ENCODE measurements at places on chromosomes 5 and 9. TPM values are rescaled to one million over a fixed set of nuclear protein-coding genes. Genes with fewer than 3 reads are reported as not detected.

DNA sequence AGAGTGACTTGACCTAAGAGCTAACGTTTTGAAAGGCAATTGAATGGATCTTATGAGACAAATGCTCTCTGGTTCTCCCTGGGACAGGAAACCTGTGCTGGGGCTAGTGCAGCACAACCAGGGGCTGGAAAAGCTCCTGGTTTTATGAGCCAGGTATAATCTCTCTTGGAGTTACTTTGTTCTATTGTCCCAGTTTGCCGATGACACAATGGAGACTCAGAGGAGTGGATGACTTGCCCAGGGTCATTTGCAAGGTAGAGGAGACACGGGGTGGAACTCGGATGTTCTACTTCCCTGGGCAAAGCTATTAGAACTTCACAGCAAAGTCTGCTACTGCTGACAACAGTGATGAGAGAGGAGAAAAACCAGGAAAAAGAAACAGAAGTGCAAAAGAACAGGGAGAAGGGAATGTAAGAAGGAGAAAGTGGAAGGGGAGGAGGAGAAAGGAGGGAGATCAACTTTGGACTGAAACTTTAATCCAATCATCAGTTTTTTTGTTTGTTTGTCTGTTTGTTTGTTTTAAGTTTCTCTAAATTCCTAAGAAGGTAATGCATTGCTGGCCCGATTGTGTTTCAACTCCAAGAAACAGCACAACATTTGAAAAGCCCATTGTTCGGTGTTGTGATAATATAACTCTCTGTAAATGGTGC is 7.4 kb upstream of the GSN start:
- DNase-seq = no peak

- DNase-seq = peak; percentile 82
Measured at GRCh38 chr5:143108498-143109128, 294.9 kb downstream of the NR3C1 start.

DNA sequence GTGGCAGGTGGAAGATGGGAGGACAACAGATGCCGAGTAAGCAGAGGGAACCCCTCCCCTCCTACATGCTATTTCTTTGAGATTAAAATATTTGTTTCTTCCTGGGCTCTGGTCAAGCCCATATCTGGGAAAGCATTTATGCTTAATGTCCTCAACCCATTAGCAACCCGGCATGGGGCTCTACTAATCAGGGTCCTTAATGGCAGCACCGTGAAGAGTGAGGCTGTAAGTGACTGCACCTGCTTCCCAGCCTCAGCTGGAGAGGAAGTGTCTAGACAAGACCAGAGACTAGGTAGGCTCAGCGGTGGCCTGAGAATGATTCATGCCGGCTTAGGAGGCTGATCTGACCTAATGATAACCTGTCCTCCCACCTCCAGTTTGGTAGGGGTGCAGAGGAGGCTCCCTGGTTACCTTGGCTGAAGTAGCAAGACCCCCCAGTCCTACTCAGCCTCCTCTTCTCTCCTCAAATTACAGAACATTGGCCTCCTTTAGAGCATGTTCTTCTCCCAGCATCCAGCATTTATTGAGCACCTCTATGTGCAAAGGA is 61.3 kb upstream of the HSPA9 start:
- DNase-seq = no peak

GRCh38 chr5:72633649-72634048 is 126.4 kb upstream of the ZNF366 start:
- DNase-seq = peak; percentile 70

DNA sequence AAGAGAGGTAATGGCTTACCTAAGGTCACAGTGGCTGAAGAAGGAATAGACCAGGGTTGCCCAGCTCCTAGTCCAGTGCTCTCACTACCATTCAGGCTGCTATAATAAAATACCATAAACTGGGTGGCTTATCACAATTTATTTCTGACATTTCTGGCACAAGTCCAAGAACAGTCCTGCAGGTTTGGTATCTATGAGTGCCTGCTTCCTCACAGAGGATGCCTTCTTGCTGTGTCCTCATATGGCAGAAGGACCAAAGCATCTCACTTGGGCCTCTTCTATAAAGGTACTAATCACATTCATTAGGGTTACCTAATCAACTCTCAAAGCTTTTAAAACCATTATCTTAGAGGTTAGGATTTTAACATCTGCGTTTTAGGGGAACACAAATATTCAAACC is 17.2 kb downstream of the STARD4 start:
- DNase-seq = no peak

GRCh38 chr5:100828071-100828897 is 74.8 kb downstream of the ST8SIA4 start:
- DNase-seq = peak; percentile 34

DNA sequence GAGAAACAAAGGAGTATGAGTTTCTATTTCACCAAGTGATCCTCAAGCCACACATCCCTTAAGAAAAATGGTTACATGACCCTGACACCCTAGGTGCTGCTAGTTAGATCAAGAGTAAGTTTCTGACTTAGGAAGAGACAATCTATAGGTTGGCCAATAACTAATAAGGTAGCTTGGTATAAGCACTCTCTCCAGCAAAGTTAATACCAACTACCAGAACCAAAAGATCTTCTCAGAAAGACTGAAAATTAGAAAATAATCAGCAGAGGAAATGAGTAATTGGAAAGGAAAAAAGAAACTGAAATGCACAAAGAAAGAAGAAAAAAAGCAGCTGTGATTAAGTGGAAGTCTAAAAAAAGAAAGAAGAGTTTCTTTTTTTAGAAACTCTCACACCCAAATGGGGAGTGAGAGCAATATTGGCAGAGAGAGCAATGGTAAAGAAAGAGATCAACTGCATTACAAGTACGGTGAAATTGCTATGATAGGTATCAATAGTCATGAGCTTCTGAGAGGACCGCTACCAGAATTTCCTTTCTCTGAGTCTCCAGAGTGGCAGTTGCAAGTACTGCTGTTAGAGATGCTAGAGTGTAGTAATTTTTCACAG is 195.5 kb downstream of the TMEM167A start:
- DNase-seq = no peak

GRCh38 chr5:126683912-126684311 is 83.2 kb downstream of the PHAX start:
- DNase-seq = no peak

The ZDHHC21 gene
- total RNA-seq = 20.7 TPM

DNA sequence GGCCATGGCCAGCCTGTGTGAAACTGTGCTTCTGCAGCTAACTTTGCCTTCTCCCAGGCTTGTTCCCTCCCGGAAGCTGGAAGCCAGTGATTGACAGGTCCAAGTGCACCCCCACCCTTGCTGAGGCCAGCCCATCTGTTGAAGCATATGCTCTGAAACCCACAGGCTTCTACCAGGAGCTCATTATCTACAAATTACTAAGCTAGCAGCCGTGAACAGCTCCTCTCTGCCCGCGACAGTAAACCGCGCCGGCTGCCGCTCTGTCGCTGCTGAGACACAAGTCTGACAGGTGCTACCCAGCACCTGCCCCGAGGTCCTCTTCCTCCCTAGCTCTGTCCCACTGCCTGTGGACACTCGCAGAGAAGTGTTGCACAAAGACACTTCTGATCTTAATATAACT is 490.9 kb downstream of the GADD45G start:
- DNase-seq = peak; percentile 39

The KIF4B gene
- total RNA-seq = not detected

Data from lung (tissue), 17 donors.